NK-92 treated with Interleukin-12 subunit alpha and Interleukin-12 subunit beta, amount 100 ng/mL, for 24 hours (cell line): ENCODE measurements at places on chromosomes 13 and 19.

GRCh38 chr13:101698400-101698799 lies 245.9 kb downstream of the ITGBL1 start:
- no peak for DNase-seq

- no peak for DNase-seq
These were observed 38.2 kb downstream of the MZT1 start for GRCh38 chr13:72689181-72689696.

GRCh38 chr19:3818466-3818865 lies 32.3 kb upstream of the MATK start:
- DNase-seq = no peak

DNA sequence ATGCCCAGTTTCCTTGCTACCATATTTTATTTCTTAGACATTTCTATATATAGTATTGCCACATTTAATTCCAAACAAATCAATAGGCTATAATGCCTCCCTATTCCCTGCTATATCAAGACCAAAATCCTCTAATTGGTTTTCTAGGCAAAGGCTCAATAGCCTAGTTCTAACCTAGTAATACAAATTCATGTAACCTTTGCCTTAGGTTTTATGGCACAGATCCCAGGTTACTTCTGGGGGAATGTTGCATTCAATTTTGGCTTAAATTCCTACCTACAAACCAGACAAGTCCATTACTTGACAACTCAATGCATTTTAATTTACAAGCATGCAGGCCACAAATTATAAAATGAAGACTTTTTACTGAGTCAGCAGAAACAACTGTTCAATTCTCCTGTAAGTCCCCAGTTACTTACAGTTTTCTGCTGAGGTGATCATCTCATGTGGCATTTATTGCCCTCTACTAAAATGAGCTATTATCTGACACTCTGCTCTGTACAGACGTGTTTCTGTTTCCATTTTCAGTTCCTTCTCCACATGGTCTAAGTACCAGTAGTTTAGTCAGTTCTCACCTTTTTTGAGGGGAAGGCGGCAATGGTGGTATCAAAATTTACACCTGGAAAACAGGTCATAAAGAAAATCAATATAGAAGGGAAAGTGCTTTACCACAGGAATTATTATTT lies 11.7 kb downstream of the KCNRG start:
- DNase-seq = no peak

- DNase-seq = no peak
These were observed 506 bp upstream of the AP1M1 start for GRCh38 chr19:16197188-16197621.

GRCh38 chr13:46896341-46897137 lies at the start of gene HTR2A:
TSS of gene HTR2A (minus strand) at chr13:46897053. CDS start at chr13:46895906, 1,147 bp downstream.
- DNase-seq = no peak

GRCh38 chr19:42212886-42213285 lies 4.6 kb downstream of the DEDD2 start:
- no peak for DNase-seq

GRCh38 chr19:12792051-12792852 lies 966 bp downstream of the JUNB start:
- DNase-seq = peak; percentile 77

DNA sequence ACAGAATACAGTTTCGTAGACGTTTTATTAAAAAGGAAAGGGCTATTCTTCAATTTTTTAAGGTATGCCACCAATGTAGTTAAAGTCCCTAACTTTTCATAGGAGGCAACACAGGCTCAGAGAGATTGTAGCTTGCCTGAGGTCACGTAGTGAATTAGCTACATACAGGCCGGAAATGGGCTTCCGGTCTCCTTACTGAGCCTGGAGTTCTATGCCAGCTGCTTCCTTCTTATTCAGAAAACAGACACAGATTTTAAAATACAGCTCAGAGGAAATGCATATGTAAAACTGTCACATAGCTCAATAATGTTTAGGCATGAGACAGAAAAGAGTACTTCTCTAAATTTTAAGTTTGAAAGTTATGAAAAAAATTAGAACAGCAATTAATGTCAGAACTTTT lies 85.4 kb upstream of the TUBA3C start:
- no peak for DNase-seq

DNA sequence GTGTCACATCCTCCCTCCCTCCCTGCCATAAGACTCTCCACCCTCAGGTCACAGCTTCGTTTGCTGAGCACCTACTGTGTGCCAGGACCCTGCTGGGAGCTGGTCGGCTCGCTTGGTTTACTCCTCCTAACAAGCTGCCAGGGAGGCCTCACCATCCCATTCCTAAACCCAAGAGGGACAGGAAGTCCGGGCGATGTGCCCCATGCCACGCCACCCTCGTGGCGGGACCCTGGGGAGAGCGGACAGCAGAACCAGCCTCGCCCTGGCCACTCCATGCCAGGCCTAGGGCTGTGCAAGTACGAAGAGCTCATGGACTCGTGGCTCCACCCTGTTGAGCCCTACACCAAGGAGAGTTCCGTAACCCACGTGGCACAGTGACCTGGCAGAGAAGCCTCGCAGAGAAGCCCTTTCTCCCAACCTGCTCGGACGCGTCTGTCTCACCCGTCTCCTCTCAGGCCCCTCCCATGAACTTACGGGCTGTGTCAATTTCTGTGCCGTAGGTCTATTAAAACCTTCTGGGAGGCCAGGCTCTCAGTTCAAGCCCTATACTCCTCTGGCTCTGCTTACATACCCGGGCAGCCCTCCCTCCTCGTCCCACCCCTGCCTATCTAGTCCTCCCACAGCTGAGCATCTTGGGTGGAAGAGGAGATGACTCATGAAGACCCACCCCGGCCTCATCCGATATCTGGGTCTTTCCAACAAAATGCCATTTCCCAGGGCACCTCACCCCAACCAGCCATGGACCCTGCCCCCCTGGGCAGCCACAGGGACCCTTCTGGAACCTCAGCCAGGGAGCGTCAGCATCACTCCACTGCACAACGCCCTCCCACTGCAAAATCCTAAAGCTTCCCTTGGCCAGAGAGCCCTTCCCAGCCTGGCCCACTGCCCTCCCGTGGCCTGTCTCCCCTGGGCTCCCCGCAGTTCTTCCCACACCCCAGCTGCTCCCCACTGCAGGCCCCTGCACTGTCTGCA lies 2.6 kb downstream of the UBXN6 start:
- no peak for DNase-seq

DNA sequence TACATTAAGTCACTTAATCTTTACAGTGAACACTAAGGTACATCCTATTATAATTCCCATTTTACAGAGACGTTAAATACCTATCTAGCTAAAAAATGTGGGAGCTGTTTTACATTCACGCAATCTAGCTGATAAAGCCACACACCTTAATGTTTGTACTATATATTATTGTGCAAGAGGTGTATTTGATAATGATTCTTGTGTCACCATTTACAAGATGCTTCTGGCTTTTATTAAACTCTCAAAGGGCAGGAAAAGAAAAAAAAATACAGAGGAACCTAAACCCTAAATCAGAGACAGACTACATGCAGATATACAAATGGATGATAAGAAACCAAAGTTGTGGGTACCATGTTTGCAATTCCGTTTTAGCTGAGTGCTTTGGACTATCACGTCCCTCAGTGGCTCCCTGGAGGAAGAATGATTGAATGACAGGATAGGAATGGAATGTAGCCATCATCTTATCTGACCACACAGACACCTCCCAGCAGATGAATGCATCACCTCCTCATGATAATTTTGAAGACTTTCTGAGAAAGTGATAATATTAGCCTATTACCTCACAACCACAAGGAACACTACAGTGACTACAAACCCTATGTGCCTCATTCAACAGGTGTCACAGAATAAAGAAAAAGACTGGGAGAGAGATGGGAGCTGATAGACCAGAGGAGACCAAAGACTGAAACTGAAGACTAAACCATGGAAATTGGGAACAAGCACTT lies 230.5 kb upstream of the SERP2 start:
- no peak for DNase-seq

DNA sequence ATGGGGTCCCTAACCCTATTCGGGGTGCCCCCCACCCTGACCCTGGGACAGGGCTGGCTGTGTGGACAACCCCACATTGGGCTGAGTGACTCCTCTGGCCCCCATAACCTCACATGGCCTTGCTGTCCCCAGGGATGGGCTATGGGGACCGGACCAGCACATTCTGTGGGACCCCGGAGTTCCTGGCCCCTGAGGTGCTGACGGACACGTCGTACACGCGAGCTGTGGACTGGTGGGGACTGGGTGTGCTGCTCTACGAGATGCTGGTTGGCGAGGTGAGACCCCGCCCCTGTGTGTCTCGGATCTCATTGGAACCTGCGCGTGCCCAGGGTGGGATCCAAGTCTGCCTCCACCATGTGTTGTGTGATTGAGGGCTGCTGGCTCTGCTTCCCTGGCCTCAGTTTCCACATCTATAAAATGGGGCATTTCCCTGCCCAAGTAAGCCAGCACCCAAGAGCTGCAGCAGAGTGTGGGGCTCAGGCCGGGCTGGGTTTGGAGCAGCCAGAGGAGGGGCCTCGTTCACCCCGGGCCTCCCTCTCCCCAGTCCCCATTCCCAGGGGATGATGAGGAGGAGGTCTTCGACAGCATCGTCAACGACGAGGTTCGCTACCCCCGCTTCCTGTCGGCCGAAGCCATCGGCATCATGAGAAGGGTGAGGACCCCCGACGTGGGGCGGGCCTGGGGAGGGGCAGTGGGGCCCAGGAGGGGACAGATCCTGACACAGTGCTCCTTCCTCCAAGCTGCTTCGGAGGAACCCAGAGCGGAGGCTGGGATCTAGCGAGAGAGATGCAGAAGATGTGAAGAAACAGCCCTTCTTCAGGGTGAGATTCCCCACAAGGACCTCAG lies 4.9 kb downstream of the PTGER1 start:
- DNase-seq = no peak

DNA sequence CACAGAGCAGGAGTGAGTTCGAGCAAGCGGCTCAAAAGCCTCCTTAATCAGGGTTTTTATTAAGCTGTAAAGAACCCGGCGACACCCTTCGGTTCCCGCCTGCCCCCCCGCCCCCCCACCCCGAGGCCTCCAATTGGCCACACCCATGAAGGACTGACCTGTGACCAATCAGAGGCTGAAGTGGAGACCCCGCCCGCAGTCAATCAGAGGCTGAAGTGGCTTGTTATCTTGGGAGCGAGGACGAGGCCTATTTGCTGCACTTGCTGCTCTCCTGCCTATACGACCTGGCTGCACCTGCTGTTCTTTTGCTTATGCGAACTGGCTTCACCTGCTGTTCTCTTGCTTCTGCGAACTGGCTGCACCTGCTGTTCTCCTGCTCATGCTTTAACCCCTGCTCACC lies 844.9 kb downstream of the OLFM4 start:
- peak; percentile 56 for DNase-seq

- no peak for DNase-seq
These were observed 27.2 kb upstream of the CBY2 start for GRCh38 chr13:45674908-45675307.

- DNase-seq = no peak
These were observed 40.8 kb upstream of the RANBP3 start for GRCh38 chr19:6018786-6019185.

DNA sequence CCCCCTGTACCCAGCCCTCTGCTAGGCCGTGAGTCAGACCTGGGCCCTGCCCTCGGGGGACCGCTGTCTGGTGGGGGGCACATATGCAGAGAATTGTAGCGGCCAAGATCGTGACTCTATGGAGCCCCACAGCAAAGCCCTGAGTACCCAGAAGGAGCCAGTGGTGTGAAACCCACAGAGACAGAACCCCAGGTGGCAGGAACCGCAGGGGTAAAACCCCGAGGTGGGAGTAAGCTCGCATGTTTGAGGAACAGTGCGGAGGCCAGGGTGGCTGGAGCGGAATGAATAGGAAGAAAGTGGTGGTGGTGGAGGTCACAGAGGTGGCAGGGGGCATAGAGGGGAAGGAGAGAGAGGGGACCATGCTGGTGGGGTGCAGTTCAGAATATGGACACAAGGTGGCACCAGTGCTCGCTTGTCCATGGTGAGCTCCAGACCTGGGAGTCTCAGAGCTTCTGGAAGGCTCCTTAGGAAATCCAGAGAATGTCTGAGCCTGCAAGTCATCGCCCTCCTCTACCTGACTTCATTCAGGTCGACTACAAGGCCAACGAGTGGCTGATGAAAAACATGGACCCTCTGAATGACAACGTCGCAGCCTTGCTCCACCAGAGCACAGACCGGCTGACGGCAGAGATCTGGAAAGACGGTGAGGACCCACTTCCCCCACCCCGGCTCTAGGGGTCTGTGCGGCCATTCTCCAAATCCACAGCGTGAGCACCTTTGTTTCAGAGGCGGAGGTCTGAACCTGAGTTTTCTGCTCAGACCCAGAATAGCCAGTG lies 48.9 kb downstream of the MYH14 start:
- DNase-seq = no peak

DNA sequence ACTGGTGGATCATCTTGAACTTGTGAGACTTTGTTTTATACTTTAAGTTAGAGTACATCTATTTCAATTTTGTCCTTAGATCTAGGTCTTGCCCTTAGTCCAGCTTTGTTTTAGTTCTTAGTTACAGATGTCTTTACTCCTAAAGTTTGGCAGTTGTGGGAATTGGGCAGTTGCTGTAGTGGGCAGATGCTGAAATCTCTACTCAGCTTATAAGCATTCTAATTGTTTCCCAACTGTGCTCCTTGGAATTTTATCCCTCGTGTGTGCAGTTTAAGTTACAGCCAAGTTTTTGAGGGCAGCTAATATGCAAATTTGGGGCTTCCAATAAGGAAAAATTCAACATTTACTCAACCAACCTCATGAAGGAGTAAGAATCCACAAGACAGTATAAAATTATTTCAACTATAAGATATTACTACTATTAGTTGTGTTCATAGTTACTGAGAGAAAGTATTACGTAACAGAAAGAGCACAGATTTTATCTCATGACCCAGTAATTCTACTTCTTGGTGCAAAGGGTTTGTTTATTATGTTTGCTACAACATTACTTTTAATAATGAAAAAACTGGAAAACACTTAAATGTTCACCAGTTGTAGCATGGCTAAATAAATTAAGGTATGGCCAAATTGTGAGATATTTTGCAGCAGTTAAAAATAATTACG lies 32.9 kb downstream of the CCDC122 start:
- DNase-seq = no peak

DNA sequence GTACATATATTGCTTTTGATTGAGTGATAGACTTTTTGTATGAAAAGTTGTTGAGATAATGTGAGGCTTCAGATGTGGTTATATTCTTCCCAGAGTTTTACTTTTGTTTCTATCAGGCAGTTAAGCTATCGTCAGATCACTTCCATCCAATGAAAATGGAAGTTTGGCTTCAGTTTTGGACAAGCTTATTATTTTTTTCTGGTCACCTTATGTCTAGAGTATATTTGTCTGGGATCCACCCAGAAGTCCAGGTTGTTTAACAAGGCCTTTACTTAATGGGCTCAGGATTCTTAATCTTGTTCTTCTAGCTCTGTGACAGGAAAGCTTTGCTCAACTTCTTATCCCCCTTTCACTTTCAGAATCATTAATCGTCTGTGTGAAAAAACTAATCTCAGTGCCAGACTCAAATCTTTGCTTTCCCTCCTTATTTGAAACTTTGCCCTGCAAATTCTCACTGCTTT lies 150.9 kb downstream of the PDS5B start:
- DNase-seq = no peak
